H1 (cell line): ENCODE measurements at places on chromosomes 16 and 17.

DNA sequence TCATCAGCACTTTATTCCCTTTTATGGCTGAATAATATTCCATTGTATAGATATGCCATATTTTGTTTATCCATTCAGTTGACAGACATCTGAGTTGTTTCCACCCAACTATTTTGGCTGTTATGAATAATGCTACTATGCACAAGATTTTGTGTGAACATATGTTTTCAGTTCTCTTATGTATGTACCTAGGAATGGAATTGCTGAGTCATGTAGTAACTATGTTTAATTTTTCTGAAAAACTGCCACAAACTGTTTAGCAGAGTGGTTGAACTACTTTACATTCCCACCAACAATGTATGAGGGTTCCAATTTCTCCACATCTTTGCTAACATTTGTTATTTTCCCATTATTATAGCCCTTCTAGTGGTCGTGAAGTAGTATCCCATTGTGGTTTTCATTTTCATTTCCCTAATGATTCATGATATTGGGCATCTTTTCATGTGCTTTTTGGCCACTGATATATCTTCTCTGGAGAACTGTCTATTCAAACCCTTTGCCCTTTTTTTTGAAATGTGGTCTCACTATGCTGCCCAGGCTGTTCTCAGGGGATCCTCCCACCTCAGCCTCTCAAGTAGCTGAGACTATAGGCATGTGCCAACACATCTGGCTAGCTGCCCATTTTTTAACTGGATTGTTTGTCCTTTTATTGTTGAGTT lies 26.3 kb downstream of the SMURF2 start:
- DNase-seq = no peak

GRCh38 chr16:67598527-67598926 lies 36.2 kb downstream of the CTCF start:
- no peak for DNase-seq

- DNase-seq = no peak
Observed at GRCh38 chr16:78562111-78562510, 462.7 kb downstream of the WWOX start.

DNA sequence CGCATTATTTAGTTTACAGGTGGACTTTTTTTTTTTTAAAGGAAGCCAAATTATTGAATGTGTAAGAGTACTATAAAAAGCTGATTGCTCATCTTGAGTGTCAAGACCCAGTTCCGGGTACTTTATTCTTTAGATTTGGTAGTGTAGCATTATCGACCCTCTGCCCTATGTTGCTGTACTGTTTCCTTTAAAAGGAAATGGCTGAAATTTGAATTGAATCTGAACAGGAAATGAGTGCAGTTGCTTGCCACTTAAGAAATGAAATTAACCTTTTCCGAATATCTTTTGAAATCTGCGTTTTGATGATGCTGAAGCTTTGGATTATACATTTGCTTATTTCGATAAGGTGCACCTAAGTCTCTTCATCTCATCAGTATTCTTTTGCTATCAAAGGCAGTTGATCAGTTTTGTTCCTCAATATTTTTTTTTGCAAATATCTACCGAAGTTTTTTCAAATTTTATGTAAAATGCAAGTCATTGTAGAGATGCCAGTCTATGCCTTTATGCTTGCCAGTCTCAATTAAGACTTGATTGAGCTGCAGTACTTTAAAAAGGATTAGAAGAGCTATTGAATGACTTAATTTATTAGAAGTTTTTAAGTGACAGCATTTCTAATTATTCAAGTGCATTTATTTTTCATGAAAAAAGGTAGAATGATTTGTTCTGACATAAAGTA lies 1.8 kb downstream of the GGNBP2 start:
- DNase-seq = no peak

- DNase-seq = no peak
Observed at GRCh38 chr17:8887301-8887700, 19.8 kb upstream of the PIK3R6 start.
